Occipital lobe (tissue), 3 donors: ENCODE measurements at places on chromosomes 13 and 19. TPM values are rescaled to one million over a fixed set of nuclear protein-coding genes. Genes with fewer than 3 reads are reported as not detected.

CKM gene
- total RNA-seq = 1.2 TPM

PODNL1 gene
- total RNA-seq = not detected

PLK5 gene
- not detected for total RNA-seq

PALM gene
- 95.9 TPM for total RNA-seq

RUBCNL gene
- 5.8 TPM for total RNA-seq

MBD3L3 gene
- total RNA-seq = not detected

DOCK9 gene
- 200 TPM for total RNA-seq

GRCh38 chr19:29708554-29709439 lies 6.3 kb downstream of the C19orf12 start:
- DNase-seq = no peak

- DNase-seq = no peak
Measured at GRCh38 chr19:1070576-1070930, 3.6 kb downstream of the ARHGAP45 start.

DNA sequence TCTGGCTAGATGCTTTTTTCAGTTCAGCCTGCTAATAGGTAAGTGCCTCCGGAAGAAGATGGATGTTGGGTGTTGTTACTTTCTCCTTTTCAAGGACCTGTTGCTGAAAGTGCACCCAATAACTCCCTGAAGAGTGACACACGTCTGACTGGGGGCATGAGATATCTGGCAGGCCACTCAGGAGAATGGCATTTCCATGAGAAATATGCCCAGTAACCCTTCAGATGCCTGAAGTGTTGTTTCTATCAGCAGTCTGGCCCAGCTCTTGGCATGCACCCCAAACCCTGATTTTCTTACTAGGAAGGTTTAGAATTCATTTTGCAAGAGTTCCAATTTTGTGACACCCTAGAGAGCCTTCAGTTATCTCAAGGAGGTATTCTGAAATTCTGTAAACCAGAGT lies 71.5 kb downstream of the ARHGAP35 start:
- DNase-seq = no peak

DNA sequence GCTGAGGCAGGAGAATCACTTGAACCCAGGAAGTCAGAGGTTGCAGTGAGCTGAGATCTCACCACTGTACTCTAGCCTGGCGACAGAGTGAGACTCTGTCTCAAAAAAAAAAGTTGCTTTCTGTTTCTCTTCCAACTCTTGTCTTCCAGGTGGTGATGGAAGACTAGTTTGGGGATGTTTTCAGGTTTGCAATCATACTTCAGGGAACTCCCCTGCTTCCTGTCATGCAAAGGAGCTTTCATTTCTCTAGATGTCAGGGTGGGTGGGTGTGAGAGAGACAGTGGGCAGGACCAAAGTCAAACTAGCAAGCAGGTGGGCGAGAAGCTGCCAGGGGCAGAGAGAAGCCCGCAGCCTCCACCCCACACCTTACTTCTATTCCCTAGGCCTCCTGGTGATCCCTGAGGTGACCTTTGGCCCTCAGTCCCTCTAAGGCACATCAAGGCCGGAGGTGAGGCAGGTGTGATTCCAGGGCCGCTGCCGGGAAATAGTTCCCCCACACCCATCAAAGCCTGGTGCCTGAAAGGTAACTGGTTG lies 25.7 kb downstream of the CCNE1 start:
- no peak for DNase-seq

- peak; percentile 3 for DNase-seq
Measured at GRCh38 chr13:100751826-100752225, 77.2 kb upstream of the TMTC4 start.

DNA sequence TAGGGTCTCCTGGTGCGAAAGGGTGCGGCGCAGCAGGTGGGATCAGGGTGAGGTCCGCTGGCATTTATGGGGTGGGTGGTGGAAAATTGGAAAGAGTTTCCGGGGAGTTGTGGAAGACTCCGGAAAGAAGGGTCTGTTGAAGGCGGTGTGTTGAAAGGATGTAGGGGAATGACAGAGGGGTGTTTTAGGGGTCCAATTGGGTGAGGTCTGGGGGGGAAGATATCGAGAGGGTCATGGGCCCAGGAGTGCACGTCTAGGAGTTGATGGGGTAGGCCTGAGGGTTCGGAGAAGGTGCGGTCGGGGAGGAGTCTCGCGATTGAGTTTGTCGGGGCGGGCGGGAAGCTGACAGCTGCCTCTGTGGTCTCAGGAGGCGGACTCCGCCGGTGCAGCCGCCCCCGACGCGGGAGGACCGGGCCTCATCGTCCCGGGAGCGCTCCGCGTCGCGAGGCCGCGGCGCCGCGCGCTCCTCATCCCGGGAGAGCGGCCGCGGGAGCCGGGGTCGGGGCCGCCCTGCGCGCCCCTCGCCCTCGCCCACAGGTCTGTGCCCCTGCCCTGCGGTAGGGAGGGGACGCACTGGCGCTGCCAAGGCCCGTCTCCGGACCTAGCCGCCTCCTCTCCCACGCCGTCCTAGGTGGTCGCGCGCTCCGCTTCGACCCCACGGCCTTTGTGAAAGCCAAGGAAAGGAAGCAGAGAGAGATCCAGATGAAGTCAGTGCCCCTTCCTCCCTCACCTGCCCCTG lies 7.0 kb downstream of the PGLYRP1 start:
- no peak for DNase-seq

DNA sequence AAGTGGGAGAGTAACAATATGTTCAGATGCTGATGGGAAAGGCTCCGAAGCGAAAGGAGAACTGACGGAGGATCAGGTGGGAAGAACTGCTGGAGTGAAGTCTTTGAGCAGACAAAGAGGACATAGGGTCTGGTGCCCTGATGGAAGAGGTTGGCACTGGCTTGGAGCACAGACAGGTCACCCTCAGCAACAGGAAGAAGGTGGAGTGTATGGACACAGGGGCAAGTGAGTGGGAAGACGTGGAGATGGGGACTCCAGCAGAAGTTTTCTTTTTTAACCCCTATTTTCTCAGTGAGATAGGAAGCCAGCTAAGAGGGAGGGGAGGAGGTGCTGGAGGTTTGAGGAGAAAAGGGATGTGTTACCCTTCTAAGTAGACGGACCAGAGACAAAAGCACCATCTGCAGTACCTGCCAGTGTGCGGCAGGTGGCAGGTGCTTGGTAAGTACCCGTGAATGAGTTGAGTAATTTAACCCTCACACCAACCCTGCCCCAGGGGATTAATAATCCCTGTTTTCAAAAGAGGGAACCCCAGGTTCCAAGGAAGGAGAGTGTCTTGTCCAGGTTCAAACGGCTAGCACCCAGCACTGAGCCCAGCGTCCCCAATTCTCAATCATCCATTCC lies 11.2 kb downstream of the HAS1 start:
- no peak for DNase-seq

- DNase-seq = no peak
Measured at GRCh38 chr13:74929436-74929835, 552.5 kb downstream of the TBC1D4 start.

GRCh38 chr13:27242702-27243101 lies 8.7 kb upstream of the RPL21 start:
- no peak for DNase-seq

GRCh38 chr19:19538061-19538784 lies at the start of gene CILP2:
TSS of gene CILP2 (plus strand) at chr19:19538265. CDS start at chr19:19538350, 85 bp downstream.
- DNase-seq = no peak

- no peak for DNase-seq
Measured at GRCh38 chr19:8307400-8307964, 676 bp downstream of the CD320 start.

GRCh38 chr13:98768522-98768921 lies 16.1 kb upstream of the SLC15A1 start:
- no peak for DNase-seq

- no peak for DNase-seq
Measured at GRCh38 chr13:74871369-74872070, 610.4 kb downstream of the TBC1D4 start.

DNA sequence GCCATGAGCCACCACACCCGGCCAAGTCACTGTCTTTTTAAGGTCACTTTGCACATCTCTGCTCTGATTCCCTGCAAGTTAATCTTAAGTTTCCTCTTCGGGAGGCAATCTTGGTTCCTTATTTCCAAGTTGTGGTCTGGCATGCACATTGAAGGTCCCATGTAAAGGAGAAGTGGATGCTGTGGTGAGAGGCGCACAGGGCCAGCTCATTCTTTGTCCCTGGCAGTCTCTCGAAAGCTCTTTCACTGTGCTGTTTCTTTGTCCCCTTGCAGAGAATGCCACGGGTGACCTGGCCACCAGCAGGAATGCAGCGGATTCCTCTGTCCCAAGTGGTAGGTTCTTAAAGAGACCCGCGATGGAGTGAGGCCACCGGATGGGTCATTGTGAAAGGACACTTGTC lies 16.4 kb upstream of the C19orf33 start:
- DNase-seq = no peak

GRCh38 chr13:20465218-20465879 lies 60.3 kb downstream of the CRYL1 start:
- DNase-seq = no peak

- no peak for DNase-seq
Measured at GRCh38 chr19:56690670-56691069, 19.1 kb upstream of the ZNF835 start.

DNA sequence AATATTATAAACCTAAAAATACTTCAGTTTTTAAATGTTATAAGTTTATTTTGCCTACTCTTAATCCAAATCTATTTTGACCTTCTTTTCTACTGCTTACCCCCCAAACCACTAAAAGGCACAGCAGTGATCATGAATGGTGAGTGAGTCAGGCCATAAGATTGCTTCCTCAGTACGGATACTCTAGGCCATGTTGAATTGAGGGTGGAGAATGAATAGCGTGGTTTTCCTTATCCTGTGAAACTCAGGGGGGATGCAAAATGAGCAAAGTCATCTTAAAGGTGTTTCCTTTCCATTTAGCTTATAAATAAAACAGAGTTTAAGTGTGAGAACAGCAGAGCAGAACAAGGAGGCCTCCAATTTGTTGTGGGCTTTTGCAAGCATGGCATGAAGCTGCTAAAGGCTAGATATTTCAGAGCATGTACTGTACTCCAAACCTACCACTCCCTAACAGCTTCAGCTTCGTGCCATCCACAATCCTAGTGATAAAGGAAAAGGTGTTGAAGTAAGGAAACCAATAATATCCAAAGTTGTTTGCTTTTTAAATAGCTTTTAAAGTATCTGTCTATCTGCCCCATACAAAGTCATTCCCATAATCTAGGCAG lies 25.0 kb downstream of the SERPINE3 start:
- no peak for DNase-seq

DNA sequence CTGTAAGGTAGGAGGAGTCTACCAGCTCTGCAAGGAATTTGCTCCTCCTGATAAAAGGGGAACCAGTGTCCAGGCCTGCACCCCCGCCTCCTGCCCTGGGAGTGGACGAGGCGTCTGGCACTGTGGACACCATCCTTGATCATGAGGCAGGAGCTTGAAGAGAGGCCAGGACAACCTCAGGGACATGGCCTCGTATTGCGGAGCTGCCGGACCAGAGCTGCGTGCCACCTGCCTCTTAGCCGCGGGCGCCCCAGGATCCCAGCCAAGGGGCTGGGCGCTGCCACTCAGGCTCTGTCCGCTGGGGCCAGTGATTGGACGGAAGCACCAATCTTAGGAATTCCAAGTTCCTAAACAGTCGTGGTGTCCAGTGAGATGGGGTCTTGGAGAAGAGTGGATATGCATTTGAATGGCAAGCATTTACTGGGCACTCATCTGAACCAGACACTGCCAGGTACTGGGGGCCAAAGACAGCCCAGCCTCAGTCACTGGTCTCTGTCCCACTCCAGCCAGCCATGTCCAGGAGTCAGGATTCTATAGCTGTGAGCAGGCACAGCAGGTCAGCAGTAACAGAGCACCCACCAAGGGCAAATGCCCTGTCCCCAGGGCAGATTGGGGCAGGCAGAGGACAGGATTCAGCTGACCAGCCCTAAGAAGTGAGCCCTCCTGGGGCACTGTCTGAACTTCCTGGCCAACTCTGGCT lies 39.1 kb upstream of the ANKRD10 start:
- DNase-seq = no peak

- DNase-seq = no peak
Measured at GRCh38 chr19:40009674-40010073, 12.8 kb downstream of the ZNF546 start.

DNA sequence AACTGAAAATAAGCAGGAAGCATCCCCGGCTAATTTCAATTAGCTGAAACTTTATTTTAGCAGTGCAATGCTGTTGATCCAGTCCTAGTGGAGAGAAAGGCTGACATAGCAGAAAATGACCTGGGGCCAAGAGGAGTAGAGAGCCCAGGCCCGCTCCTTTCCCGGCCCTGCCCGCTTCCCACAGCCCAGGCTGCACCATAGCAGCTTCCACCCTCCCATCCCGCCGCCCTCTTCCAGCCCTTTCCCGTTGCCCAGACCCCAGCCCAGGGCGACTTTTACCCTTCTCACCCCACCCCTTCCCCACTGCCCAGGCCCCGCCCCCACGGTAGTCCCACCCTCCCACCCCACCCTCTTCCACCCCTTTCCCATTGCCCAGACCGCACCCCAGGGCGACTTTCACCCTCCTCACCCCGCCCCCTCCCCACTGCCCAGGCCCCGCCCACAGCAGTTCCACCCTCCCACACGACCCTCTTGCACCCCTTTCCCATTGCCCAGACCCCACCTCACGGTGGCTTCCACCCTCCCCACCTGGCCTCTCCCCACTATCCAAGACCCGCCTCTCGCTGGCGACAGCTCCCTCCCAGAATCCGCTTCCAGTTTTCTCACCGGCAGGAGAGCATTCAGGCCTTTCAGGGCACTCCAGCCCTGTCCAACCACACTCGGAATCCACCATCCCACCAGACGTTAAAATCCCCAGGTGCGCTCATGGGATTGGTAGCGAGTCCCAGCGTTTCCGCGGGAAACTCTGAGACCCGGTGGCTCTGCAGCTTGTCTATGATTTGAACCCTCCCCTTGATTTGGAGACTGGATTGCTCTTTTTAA lies 8.3 kb downstream of the ZNF160 start:
- no peak for DNase-seq

- no peak for DNase-seq
Measured at GRCh38 chr19:33273881-33274662, 28.3 kb downstream of the CEBPA start.

DNA sequence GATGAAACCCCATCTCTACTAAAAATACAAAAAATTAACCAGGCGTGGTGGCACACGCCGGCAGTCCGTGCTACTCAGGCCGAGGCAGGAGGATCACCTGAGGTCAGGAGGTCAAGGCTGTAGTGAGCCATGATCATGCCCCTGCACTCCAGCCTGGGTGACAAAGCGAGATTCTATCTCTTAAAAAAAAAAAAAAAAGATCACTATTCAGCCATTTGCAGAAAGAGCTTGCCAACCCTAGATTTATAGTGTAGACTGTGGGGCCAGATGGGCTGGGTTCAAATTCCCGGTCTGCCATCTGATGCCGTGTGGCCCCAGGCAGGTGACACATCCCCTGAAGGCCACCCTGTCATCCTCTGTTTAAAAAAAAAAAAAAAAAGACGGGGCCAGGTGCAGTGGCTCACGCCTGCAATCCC lies 28.9 kb downstream of the SMIM24 start:
- DNase-seq = no peak

DNA sequence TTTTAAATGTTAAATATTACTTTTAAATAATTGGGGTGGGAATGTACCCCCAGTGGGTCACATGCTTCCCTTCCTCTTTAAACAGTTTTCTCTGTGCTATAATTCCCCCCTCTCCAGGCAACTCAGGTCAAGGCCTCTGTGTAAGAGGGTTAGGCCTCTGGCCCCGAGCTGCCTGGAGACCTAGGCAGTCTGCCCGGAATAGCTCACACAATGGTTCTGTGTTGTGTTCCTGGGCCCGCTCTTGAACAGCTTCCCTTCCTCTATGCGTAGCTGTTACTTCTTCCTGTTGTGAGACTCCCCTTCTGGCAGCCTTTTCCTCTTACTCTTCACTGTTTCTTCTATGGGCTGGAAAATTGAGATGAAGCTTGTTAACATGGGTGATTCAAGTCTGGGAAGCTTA lies 14.8 kb upstream of the ZNF492 start:
- DNase-seq = peak; percentile 12

GRCh38 chr13:97257800-97258799 lies 36.0 kb downstream of the MBNL2 start:
- DNase-seq = no peak

- peak; percentile 68 for DNase-seq
Measured at GRCh38 chr19:47573071-47574026, at the start of gene ZNF541. TSS of gene ZNF541 (minus strand) at chr19:47573148. CDS start at chr19:47555856, 17,292 bp downstream.
